ENCODE measurements at places on chromosomes 6 and 20.
A peak's percentile ranks its signal among the peaks of the same experiment; 100 is the strongest.

GRCh38 chr6:82584856-82585255, 221.2 kb downstream of the TPBG start:
- DNase-seq, result no peak

- DNase-seq, result no peak
Observed at GRCh38 chr6:105388392-105388791, 14.5 kb downstream of the PREP start.

- DNase-seq, result no peak
Observed at GRCh38 chr6:77502981-77503380, 39.7 kb upstream of the HTR1B start.

DNA sequence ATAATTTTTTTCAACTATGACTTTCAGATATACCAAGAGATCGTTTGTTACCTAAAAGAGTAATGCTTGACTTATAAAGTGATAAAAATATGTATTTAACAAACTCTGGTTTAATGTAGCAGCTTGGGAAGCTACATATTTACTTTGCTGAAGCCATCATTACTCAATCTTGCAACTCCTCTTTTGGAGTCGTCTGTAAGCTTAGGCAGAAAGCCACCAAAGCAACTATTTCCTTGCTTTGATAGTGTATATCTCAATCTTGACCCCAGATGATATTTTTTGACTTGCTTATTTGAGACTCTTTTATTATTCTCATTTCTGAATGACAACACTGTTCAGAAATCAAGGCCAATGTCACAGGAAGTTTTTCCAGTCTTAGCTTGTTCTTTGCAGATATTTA, 183.0 kb downstream of the SAMD5 start:
- no peak for DNase-seq

GRCh38 chr6:155228546-155229166, 35.2 kb upstream of the CLDN20 start:
- DNase-seq, result no peak

DNA sequence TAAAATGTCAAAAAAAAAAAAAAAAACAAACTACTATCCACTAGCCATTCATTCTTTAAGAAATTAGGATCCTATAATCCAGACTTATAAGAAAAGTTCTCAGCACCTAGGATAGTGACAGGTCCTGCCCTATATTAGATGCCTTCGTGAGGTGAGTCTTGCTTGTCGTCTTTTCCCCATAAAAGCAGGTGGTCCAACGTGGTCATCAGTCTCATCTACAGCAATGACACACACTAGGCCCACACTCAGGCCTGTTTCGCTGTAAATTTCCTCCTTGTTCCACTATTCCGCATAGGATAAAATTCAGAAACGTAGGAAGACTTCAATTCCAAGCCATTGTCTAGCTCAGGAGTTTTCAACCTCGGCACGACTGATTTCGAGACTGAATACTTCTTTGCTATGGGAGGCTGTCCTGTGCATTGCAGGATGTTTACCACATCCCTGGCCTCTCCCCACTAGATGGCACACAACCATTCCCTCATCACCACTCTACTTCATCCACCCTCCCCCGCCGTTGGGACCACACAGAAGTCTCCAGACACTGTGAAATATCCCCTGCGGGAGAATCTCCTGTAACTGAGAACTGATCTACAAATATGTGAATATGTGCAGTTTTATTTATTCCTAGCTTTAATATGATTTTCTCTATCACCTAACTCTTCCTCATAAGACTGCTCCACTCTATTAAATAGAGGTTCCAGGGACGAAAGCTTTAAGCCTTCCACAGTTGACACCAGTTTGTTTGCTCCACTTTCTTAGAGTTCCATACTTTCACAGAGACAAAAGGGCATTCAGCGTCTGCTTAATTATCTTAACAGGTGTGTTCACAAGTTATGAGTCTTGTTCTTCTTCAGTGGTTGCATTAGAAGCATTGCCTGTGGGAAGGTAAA, 346.3 kb downstream of the BMP2 start:
- DNase-seq, result no peak

GRCh38 chr20:20461551-20461950, 93.6 kb downstream of the INSM1 start:
- no peak for DNase-seq

GRCh38 chr6:137167702-137168377, 5.6 kb downstream of the IL22RA2 start:
- DNase-seq, result no peak

GRCh38 chr6:154528310-154528915, 17.9 kb upstream of the CNKSR3 start:
- no peak for DNase-seq

- no peak for DNase-seq
Observed at GRCh38 chr6:37442416-37443215, 9.6 kb downstream of the CMTR1 start.

GRCh38 chr6:96465321-96465903, 56.2 kb upstream of the UFL1 start:
- DNase-seq, result no peak

- DNase-seq, result no peak
Observed at GRCh38 chr20:5041433-5041832, 40.1 kb upstream of the SLC23A2 start.

- DNase-seq, result peak; percentile 11
Observed at GRCh38 chr6:32415521-32416019, 8.6 kb upstream of the BTNL2 start.

DNA sequence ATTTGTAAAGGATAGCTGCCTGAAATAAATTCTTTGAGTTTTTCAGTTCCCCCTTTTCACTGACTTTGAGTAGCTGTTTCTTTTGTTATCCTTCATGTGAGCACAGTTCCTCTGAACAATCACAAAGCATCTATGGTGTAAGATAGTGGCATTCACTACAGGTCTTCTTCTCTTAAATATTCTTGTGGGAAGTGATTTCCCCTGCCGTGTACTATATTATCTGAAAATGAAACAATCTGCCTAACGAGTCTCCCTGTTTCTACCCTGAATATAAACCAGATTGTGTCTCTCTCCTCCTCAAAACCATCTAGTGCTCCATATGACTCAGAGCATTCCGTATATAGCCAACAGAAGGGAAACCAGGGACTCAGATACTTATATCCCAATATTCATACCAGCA, 380.1 kb upstream of the SOX4 start:
- DNase-seq, result no peak

DNA sequence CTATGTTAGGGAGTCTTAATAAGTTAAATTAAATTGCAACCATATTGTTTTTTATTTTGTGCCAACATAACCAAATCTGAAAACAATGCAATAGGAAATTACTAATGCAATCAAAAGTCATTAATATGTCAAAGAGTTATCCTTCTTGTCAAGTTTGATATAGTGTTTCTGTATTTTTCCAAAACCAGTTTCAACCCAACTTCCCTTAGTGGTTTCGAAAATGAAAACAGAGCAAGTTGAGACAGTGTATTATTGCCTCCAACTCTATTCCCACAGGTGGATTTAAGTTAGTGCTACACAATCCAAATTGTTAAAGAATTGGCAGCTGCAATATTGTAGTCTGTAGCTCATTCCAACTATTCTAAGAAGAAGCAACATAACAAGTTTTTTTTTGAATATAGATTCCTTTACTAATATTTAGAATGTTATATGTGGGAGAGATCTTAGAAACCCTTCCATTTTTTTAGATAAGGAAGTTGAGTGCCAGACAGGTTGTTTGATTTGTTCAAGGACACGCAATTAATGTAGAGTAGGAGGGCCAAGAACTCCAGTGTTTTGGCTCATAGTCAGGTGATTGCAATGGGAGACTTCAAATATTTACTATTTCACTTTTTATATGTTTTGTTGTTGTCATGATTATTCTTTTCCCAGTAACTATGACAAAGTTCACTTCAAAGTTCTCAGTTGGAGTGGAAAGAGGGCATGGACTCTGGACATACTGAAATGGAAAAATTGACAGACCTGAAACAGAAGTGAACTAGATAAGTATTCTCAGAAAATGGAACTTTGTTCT, 282.4 kb upstream of the HSF2 start:
- no peak for DNase-seq

- DNase-seq, result no peak
Observed at GRCh38 chr6:73532293-73532692, 11.5 kb upstream of the EEF1A1 start.

DNA sequence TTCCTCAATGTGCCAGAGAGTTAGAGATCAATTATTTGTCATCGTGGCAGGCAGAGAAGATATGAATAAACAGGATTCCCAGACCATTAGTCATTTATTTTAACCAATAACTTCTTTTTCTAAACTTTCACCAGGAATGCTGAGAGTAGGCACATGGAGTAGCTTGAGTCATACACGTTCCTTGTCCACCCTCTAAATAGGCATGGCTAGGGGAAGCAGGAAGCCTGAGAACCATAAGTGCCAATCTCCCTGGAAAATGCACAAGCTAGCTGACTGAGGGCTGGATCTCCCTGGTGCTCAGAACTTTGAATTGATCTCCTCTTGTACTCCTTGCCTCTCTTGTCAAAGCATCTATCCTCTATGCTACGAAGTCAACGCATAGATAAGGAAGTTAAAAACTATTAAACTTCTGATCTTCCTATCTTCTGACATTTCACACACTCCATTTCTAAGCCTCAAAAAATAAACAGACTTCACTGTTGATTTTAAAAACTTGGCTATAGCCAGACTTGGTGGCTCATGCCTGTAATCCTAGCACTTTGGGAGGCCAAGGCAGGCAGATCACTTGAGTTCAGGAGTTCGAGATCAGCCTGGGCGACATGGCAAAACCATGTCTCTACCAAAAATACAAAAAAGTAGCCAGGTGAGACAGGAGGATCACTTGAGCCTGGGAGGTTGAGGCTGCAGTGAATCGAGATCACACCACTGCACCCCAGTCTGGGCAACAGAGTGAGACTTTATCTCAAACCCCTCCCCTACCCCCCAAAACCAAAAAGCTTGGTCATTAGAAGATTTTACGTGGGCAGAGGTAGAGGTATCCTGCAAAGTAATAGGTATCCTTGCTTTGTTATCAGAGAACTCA, 11.8 kb downstream of the ADTRP start:
- DNase-seq, result no peak

DNA sequence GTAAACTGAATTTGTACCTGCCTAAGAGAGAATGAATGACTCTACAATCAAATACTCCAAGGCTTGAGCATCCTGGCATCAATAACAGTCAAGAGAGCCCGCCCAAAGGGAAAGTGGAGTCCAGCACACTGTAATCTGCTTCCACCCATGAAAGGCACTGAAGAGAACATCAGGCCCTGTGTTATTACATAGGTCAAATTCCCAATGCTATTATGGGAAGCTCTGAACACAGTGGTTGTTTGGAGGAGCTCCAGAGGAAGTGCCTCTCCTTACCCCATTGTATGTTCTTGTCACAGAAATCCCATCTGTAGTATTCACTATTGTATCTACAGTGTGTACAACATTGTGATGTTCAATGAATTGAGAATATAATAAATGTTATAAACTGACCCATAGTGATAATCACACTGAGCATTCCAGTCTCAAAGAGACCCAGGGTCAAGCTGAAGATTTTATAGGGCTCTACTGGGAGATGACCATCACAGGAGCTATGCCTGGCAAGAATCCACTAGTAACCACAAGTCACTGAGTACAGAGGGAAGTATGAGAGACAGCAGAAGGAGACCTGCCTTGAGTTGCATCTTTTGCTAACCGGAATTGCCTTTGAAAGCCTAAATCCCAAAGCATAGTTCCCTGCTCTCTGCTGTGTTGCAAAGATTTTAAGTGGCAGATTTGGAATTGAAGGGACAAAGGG, 446.7 kb downstream of the GJA1 start:
- DNase-seq, result no peak

- DNase-seq, result no peak
Observed at GRCh38 chr20:19301843-19302242, 89.4 kb downstream of the SLC24A3 start.

GRCh38 chr6:73858376-73858775, 162.4 kb downstream of the CD109 start:
- DNase-seq, result no peak

DNA sequence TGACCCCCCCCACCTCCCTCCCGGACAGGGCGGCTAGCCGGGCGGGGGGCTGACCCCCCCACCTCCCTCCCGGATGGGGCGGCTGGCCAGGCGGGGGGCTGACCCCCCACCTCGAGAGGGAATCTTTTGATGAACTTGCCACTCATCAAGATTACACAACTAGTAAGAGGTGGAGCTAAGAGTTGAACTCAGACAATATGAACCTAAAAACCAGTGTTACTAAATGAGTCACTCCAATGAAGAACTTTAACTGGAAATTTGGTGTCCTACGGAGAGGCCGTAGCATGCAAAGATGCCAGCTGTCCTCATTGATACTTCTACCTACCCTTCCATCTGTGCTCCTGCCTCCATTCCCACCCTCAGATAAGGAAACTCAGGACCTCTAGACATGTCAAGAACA, 42.8 kb downstream of the PFDN4 start:
- no peak for DNase-seq

- DNase-seq, result no peak
Observed at GRCh38 chr20:8399947-8400346, 267.9 kb downstream of the PLCB1 start.

DNA sequence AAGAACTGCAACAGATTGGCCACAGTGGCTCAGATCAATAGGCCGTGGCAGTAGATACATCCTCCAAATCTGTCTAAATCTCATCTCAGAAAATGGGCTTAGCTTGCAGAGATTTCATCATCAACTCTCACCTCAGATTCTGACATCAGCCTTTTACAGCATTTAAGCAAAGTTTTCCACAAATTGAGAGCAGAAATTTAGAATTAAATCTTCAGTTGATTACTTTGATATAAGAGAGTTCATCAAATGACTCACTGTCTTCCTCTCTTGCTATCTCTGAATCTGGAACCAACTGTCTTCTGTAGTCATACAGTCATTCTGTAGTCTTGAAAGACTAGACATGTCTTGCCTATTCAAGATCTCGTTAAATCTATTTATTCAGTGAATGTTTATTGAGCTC, 45.2 kb upstream of the CTAGE9 start:
- no peak for DNase-seq

GRCh38 chr20:37523911-37524700, 3.1 kb downstream of the NNAT start:
- DNase-seq, result peak; percentile 46

- DNase-seq, result no peak
Observed at GRCh38 chr6:32147401-32148132, 4.2 kb downstream of the PRRT1 start.

GRCh38 chr6:21095462-21095861, 498.1 kb upstream of the SOX4 start:
- DNase-seq, result no peak

- no peak for DNase-seq
Observed at GRCh38 chr6:1611322-1611571, 1.5 kb downstream of the FOXC1 start.

DNA sequence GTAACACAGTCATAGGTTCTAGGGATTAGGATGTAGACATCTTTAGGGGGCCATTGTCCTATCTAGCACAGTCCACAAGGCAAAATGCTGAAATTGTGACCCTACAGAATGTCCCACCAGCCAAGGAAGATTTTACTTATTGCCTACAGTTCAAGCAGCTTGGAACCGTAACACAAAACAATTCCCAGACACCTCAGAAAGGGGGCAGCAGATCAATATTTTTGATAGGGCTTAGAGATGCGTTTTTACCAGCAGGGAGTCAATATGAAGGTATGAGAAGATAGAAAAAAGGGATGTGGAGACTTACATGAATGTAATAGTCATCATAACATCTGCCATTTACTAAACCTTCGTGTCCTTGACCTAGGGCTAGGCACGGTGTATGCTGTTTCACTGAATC, 81.0 kb downstream of the TMEM170B start:
- no peak for DNase-seq

- no peak for DNase-seq
Observed at GRCh38 chr6:108294297-108294726, 542 bp upstream of the AFG1L start.

Data from NCI-H2029 (cell line).